ENCODE measurements at places on chromosomes 16 and 17. TPM values are rescaled to one million over a fixed set of nuclear protein-coding genes. Genes with fewer than 3 reads are reported as not detected.
A peak's percentile ranks its signal among the peaks of the same experiment; 100 is the strongest.

GRCh38 chr16:10688726-10689125 lies 6.0 kb downstream of the TEKT5 start:
- no peaks in the 10 kb centered on the region for H3K36me3 ChIP-seq
- no peak overlapping the region for H3K4me3 ChIP-seq
- DNase-seq: no peak
- peaks cover 4% of the 10 kb centered on the region for H3K4me1 ChIP-seq
- H3K27me3 ChIP-seq: no peaks in the 10 kb centered on the region

DNA sequence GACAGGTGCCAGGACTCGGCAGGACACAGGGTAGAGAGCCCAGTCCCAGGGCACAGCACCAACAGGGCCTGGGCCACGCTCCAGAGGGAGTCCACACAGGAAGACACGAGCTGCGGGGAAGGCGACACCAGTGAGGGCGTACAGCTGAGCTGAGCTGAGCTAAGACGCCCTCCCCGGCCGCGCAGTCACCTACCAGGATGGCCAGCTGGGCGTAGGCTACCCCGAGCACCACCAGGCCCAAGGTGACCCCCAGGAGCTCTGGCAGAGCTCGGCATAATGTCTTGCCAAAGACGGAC lies 42.6 kb downstream of the TSC2 start:
- H3K4me1 ChIP-seq: peaks cover 14% of the 10 kb centered on the region
- H3K27ac ChIP-seq: no peak overlapping the region
- no peak overlapping the region for H3K4me3 ChIP-seq
- no peak for DNase-seq
- peaks cover 95% of the 10 kb centered on the region for H3K36me3 ChIP-seq
- H3K27me3 ChIP-seq: no peaks in the 10 kb centered on the region

- no peak overlapping the region for H3K27ac ChIP-seq
- H3K4me1 ChIP-seq: peaks cover 29% of the 10 kb centered on the region
- no peak for DNase-seq
- H3K36me3 ChIP-seq: peaks cover 61% of the 10 kb centered on the region
- H3K27me3 ChIP-seq: no peaks in the 10 kb centered on the region
Observed at GRCh38 chr16:67193536-67193935, 1.6 kb downstream of the E2F4 start.

GRCh38 chr17:77719806-77720205 lies 238.7 kb upstream of the TNRC6C start:
- DNase-seq: no peak
- H3K27me3 ChIP-seq: no peaks in the 10 kb centered on the region
- no peak overlapping the region for H3K27ac ChIP-seq
- H3K4me3 ChIP-seq: no peak overlapping the region
- H3K4me1 ChIP-seq: peaks cover 21% of the 10 kb centered on the region
- H3K36me3 ChIP-seq: no peaks in the 10 kb centered on the region

DNA sequence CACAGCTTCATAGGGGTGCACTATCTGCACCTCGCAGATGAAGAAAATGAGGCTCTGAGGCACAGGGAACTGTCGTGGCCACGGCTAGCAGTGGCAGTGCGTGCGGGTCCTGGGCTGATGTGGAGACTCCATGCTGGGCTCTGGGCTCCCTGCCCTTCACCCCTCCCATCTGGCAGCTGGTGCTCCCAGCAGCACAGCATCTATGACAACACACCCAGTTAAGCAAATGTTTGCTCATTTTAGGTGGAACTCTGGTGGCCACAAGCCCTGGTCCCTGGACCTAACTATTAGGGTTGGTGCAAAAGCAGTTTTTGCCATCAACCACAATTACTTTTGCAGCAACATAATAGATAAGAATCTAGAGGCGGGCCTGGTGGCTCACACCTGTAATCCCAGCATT lies 30.9 kb downstream of the IFT140 start:
- no peak overlapping the region for H3K4me3 ChIP-seq
- H3K36me3 ChIP-seq: peaks cover 67% of the 10 kb centered on the region
- no peak overlapping the region for H3K27ac ChIP-seq
- no peaks in the 10 kb centered on the region for H3K4me1 ChIP-seq
- no peaks in the 10 kb centered on the region for H3K27me3 ChIP-seq

- peaks cover 35% of the 10 kb centered on the region for H3K36me3 ChIP-seq
- no peak for DNase-seq
- peaks cover 50% of the 10 kb centered on the region for H3K27me3 ChIP-seq
- peak overlapping the region; percentile 9 for H3K4me3 ChIP-seq
Observed at GRCh38 chr17:7261379-7262191, 693 bp downstream of the CLDN7 start.

DNA sequence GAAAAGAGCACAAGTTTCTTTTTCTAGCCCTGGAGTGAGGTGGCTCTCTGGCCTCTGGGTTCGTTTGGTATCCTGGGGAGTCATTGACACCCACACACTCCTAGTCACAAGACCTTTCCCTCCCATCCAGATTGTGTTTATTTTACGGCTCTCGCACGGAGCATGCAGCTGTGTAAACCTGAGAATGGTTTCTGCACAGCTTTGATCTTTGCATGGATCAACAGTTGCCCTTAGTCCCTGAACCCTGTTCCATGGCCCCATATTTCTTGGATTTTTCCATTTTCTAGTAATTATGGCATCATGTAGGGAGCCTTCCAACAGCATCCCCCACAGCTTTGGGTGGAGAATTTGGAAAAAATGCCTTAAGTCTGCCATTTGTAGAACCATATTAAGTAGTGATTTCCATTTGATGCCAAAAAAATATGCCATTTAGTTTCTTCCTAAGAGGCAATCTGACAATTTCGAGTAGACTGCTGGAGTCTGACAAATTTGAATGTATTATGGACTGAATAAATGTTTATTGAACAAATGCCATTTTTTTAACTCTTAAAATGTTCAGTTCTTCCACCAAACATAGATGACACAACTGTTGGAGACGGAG lies 197.7 kb downstream of the WWOX start:
- H3K4me1 ChIP-seq: no peaks in the 10 kb centered on the region
- no peak overlapping the region for H3K4me3 ChIP-seq
- no peaks in the 10 kb centered on the region for H3K36me3 ChIP-seq
- H3K27ac ChIP-seq: no peak overlapping the region

Gene ZNF469
- 3.2 TPM for total RNA-seq

Gene TCAP
- total RNA-seq: 0.30 TPM

Gene MYH13
- not detected for total RNA-seq

Gene SYNGR3
- 71.0 TPM for total RNA-seq

Gene PLXDC1
- total RNA-seq: 10.1 TPM

Gene CBX2
- 4.1 TPM for total RNA-seq

Measured in spinal cord (tissue), 10 donors.